Tongue (tissue), 3 donors: ENCODE measurements at places on chromosomes 16 and 17. TPM values are rescaled to one million over a fixed set of nuclear protein-coding genes. Genes with fewer than 3 reads are reported as not detected.
A peak's percentile ranks its signal among the peaks of the same experiment; 100 is the strongest.

GRCh38 chr17:19897090-19897837 is 29.5 kb upstream of the ULK2 start:
- no peak for DNase-seq

DNA sequence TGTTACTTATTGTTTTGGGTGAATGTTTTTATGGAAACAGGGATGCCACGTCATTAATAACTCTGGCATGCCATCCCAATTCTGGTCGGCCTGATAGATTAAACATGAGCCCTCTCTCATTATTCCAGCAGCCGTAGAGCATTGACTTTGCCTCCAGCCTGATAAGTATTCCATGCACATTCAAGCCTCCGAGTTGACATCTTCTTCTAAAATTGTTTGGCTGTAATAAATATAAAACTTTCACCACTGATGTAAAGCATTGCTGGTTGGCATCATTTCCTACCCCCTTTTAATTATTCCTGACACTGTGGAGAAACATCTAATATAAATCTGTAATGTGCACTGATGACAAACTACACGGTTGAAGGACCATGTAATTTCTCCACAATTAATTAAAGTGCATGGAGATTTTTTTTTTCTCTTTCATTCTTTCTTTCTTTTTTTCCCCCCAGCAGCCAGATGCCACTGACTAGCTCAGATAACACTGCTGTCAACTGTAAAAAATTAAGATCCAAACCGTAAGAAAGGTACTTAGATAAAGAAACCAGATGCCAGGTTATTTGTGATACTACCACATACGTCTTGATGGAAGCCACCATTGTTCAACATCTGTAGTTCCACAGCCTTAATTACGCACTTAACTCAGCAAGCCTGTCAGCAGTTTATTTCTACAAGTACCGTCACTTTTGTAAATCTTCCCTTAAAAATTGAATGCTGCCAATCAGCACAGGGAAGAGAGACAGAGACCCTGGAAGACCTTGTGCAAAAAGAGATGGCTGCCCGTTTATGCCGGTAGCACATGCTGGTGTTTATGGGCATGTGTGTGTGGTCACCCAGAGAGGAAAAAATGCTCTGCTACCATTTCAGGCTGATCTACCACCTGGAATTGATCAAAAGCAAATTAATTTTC is 237.7 kb downstream of the IRX3 start:
- peak; percentile 15 for DNase-seq

DNA sequence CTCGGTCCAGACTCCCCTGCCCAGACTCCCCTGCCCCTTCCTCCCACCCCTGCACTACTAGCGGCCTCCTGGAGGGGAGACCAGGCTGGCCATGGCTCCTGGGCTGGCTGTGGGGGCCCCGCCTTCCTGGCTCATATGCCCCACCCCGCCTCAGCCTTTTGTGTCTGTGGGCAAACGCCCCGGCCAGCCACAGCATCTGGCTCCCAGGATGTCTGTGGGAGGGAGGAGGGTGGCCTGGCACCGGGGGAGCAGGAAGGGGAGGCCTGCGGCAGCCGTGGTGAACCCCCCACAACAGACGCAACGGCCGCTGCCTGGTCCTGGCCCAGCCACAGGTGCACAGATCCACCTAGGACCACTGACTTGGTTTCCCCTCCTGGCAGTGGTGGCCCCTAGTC is 32.9 kb downstream of the BAHCC1 start:
- peak; percentile 74 for DNase-seq

The SLC13A2 gene
- total RNA-seq: 1.1 TPM

GRCh38 chr17:9806699-9807098 is 15.2 kb downstream of the GSG1L2 start:
- no peak for DNase-seq

The MEOX1 gene
- 17.8 TPM for total RNA-seq

DNA sequence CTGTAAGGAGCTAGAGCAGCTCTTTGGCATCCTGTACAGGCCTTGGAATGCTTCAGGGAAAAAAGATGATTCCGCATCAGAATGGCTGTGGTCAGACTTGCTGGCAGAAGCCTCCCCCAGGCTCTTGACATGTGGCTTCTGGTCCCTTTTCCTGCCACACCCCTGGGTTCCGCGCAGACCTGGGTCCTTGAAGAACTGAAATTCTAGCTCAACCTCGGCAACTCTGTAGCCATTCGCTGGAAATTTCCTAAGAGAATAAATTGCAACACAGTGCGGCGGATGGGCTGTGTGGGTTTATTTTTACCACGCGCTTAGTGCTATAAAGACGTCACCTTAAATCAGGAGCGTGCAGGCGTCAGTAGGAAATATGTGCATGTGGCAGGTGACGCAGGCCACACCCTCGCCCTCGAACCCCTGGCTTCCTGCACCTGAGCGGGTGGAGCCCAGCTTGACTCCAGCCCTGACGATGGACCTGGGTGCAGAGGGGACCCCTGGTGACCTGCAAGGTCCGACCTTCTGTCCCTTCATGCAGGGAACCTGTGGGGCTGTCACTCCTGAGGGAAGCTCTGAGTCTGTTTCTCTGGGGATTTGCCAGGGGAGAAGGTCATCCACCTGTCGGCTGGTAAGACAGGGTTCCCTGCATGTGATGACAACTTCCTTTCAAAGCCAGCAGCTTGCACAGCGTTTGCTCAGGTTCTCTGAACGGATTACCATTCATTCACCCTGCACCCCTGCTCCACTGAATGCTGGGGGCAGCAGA is 46.3 kb downstream of the METRNL start:
- DNase-seq: no peak

DNA sequence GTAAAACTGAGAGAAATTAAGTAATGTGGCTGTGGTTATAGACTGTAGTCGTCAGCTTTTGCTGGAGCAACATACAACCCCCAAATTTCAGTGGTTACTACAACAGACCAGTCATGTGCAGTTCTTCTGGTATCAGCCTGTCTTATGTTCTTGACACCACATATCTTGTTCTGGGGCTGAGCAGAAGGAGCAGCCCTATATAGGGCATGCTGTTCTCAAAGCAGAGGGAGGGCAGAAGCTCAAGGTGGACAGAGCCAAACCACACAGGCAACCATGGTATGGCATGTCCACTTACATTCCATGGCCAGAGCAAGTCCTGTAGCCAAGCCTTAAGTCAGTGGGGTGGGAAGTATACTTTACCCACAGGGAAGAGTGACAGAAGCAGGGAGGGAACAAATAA is 7.7 kb downstream of the PRKAR1A start:
- no peak for DNase-seq

- no peak for DNase-seq
Measured at GRCh38 chr16:30738984-30739951, 9.0 kb upstream of the PHKG2 start.

DNA sequence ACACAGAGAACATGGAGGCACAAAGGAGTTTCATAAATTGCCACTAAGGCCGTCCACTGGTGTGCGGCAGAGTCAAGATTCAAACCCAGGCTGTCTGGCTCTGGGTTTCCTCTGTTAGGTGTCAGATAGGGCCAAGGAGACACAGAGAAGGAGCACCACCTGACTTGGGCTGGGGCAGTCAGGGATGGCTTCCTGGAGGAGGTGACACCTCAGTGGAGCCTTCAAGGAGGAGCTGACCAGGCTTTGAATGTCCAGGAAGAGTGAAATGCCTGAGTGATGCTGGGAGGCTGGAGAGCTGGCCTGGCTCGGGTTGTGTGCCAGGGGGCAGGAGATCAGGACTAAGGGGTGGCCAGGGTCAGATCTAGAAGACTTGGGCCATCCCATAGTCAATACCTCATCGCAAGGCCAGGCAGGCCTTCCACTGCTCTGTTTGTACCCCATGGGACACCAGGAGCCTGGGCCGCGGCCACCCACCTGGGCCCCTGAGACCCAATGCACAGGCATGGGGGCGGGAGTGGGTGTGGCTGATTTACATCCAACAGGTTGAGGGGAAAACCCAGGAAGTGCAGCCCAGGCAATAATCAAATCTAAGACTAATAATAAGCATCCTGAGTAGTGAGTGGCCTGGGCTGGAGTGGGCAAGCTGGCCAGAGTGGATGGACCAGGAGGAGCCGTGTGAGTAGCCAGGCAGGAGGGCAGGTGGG is 73.7 kb downstream of the USP22 start:
- DNase-seq: no peak
